H1 (cell line): ENCODE measurements at places on chromosomes 1 and 21. TPM values are rescaled to one million over a fixed set of nuclear protein-coding genes. Genes with fewer than 3 reads are reported as not detected.

Gene S100A7
- total RNA-seq: not detected in 2 replicates

Gene SLFNL1
- total RNA-seq: not detected in 2 replicates

Gene YTHDF2
- 159 and 164 TPM in 2 replicates for total RNA-seq

Gene EXO1
- total RNA-seq: 36.4 and 43.0 TPM in 2 replicates

Gene FNBP1L
- total RNA-seq: 94.2 and 95.9 TPM in 2 replicates

Gene EFHD2
- 23.5 and 25.1 TPM in 2 replicates for total RNA-seq

Gene C1orf94
- total RNA-seq: 4.8 and 5.8 TPM in 2 replicates

- DNase-seq: no peak
Observed at GRCh38 chr1:44939061-44939460, 47.3 kb downstream of the EIF2B3 start.

DNA sequence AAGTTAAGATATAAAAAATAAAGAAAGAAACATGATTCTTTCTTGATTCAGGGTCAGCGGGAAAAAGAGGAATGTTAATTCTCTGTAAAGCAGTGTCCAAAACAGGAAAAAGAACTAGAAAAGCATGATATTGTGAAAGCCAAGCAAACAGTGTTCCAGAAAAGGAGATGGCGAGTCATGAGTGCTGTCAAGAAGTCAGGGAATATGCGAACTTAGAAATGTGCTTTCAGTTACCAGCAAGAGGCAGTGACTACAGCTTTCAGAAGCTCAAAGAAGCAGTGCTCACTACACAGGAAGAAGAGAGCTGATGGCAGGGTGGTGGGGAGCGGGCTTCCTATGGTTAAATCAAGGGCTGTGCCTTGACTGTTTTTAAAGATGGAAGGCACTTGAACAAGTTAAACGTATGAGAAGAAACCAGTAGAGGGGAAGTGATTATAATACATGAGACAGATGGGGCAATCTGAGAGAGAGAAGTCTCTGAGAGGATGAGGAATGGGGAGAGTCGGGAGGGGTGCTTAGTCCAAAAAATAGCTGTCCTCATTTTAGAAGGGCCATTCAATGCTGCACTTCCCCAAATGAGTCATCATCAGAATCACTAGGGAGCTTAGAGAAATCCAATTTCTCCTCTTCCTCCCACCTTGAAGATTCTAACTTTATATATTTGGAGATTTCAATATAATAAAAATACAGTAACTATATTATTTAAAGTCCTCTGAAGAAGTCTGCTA is 90.4 kb downstream of the KCNK1 start:
- no peak for DNase-seq

DNA sequence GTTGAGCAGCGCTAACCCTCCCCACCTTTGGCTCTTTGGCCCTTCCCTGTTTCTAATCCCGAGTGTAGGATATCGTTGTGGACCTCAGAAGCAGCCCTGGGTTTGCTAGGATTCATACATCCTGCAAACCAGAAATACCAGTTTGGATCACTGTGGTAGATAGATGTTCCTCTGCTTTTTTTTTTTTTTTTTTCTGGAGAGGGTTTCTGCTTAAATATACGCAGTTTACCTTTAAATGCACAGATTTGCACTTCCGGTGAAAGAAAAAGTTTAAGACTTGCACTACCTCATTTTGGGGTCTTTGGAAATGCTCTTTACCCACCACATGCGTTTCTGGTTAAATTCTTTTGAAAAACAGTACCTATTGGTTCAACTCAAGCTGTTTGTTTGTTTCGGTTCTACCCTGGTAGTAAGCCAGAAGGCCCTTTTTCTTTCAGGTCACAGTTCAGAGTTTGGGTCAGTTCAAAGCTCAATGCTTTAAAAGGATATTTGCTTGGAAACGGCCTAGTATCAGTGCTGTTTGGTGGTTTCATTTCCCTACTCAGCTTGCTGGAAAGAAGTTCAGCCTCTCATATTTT is 908 bp downstream of the DDI2 start:
- no peak for DNase-seq

- no peak for DNase-seq
Observed at GRCh38 chr21:42118901-42119300, 47.8 kb downstream of the UMODL1 start.

DNA sequence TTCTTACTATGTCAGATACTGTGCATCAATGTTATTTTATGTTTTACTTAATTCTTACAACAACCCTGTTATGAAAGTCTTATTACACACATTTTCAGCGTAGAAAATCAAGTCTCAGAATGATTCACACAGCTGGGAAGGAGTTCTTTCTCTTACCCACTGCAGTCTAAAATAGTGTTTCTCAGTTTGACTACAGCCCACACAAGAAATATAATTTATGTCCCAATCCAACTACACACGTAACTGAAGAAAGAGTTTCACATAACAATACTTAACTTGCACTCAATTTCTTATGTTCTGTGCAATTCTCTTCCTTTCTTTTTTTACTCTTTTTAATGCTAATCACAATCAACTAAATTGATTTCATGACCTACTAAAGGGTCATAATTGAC is 252.8 kb upstream of the ADGRL2 start:
- no peak for DNase-seq

DNA sequence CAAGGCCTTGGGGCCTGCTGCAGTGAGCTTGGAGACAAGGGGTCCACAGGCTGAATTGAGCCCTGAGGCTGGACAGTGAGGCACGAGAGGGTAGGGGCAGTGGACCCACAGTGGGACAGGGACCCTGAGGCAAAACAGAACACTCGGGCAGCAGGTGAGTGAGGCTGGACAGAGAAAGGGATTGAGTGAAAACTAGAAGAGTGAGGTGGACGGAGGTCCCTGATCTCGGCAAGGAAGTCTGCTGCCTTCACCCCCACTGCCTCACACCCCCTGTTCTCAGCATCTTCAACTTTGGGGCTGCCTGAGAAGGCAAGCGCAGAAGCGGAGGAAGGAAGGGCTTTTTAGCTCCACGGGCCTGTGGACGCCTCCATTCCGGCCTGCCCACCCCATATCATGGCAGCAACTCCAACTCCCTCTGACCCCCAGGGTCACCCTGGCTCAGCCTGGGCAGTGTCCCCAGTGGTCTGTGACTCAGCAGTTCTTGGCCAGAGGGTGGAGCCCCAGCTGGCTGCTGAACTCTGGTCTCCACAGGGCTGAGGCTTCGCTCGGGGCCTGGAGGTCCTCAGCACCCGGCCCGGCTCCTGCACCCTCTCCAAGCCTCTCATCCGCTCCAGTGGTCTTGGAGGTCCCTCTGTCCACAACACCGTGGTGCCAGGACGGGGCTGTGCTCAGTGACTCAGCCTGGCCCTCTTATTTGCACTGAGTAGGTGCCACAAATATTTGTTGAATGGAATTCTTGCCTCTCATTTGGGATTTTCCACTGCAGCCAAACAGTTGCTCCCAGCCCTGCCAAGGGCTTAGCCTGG is 60.0 kb upstream of the EPS8L3 start:
- DNase-seq: no peak

DNA sequence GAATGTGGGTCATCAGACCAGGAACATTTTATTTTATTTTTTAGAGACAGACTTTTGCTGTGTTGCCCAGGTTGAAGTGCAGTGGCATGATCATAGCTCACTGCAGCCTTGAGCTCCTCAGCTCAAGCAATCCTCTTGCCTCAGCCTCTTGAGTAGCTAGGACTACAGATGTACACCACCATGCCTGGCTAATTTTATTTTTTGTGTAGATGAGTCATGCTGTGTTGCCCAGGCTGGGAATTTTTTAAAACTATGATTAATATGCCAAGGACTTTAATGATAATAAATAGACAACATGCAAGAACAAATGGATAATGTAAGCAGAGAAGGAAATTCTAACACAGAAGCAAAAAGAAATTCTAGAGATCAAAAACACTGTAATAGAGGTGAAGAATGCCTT is 142.4 kb downstream of the AK5 start:
- no peak for DNase-seq

GRCh38 chr1:157856538-157856937 is 14.9 kb upstream of the CD5L start:
- no peak for DNase-seq

- no peak for DNase-seq
Observed at GRCh38 chr1:74835051-74835450, 102.1 kb downstream of the TYW3 start.
